GM04504 (cell line): ENCODE measurements at places on chromosomes 11 and 22.
A peak's percentile ranks its signal among the peaks of the same experiment; 100 is the strongest.

DNA sequence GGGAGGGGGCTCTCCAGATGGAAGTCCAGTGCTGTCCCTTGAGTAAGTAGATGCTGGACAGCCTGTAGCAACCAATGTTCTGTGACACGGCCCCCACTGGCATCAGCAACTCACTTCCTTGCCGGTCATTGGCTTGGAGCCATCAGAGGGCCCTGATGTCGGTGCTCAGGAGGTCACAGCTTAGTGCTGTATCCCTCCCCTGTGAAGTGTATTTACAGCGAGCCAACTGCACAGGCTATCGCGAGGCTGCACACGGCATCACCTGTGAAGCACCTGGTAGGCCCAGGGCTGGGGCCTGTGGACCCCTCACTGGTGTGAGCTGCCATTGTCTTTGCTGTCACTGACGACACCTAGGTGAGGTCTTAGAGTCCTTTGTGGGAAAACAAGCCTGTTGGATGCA lies 13.4 kb upstream of the ACR start:
- no peak for DNase-seq

- peak; percentile 54 for DNase-seq
These were observed 136.2 kb downstream of the ELP4 start for GRCh38 chr11:31645747-31646146.

GRCh38 chr11:61650781-61651571 lies 29.2 kb upstream of the DAGLA start:
- no peak for DNase-seq

GRCh38 chr22:21102659-21103267 lies 57.0 kb downstream of the LRRC74B start:
- no peak for DNase-seq

GRCh38 chr11:19279451-19279850 lies 38.7 kb upstream of the E2F8 start:
- no peak for DNase-seq

DNA sequence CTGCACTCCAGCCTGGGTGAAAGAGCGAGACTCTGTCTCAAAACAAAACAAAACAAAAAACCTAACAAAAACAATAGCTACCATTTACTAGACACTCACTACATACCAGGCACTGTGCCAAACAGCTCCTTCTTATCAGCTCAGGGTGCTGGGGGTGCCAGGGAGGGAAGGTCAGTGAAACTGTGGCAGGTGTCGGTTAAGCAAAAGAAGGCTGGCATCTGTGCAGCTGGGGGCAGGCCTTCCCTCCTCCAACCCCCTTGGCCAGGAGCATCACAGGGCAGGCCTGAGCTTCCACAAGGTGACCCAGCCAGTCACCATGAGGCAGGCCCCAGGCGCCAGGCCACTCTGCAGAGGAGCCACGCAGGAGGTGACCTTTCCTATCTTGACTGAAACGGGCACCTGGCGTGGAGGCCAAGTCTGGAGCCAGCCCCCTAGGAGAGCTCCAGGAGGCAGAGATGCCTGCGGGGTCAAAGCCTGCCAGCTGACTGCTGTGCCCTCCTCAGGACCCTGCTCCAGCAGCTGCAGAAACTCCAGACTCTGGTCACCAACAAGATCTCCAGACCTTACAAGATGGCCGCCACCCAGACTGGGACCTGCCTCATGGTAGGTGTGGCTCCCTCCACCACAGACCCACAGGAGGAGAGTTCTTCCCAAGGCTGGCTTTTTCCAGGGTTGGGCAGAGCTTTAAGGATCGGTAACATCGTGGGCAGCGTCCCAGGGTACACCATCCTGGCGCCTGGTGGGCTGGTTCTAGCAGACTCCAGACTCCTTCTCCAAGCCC lies 31.3 kb upstream of the DGKZ start:
- DNase-seq: no peak

- no peak for DNase-seq
These were observed 422 bp upstream of the LGR4 start for GRCh38 chr11:27473017-27473406.

GRCh38 chr11:6635082-6635932 lies 16.1 kb upstream of the TPP1 start:
- no peak for DNase-seq

DNA sequence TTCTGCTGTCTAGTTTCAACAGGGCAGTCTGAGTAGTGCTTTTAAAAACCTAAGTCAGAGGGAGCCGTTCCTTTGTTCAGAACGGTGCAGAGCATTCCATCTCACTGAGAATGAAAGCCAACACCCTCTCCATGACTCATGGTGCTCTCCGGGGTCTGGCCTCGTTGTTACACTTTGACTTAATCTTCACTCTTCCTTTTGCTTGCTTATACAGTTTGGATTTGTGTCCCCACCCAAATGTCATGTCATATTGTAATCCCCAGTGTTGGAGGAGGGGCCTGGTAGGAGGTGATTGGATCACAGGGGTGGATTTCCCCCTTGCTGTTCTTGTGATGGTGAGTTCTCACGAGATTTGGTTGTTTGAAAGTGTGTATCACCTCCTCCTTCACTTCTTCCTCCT lies 292.2 kb downstream of the ST3GAL4 start:
- peak; percentile 67 for DNase-seq

DNA sequence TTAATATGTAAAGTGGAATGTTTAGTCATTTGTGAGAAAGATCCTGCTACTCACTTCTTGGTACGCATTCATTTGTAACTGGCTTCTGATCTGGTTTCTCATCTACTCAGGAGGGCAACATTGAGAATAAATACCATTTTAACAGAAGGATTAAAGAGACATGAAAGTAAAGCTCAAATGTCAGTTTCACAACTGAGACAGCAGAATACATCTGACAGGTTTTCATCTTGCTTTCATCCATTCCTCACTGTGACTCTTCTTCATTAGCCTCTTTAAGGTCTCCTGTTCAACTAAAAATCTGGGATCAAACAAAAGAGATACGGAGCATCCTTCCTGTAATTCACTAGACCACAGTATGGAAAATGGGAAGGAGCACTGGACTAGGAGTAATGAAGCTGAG lies 31.4 kb upstream of the CCDC89 start:
- no peak for DNase-seq

DNA sequence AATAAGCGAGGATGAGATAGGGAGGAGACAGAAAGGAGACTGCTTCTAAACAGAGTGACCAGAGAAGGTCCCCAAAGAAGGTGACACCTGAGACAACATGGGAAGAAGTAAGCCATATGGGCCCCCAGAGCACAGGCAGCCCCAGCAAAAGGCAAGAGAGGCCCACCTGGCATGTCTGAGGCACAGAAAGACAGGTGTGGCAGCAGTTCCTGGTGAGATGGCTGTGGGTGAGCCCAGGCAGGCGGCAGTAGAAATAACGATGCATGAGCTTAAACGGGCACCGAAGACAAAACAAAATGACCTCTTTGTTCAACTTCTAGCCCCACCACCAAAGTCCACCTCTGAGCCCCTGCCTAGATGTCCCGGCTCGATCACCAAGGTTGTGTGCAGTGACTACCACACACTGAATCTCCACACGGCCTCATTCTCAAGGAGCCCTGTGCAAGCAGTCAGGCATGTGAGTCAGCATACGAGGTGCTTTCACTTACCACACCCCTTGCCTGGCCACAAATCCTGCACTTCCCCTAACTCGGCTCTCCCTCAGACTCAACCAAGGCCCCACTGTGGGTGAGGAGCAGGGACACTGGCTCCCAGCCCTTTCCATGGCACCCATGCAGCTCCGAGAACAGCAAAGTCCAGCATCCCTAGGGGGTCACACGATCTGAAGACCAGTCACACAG lies 77.6 kb downstream of the PACSIN2 start:
- no peak for DNase-seq

DNA sequence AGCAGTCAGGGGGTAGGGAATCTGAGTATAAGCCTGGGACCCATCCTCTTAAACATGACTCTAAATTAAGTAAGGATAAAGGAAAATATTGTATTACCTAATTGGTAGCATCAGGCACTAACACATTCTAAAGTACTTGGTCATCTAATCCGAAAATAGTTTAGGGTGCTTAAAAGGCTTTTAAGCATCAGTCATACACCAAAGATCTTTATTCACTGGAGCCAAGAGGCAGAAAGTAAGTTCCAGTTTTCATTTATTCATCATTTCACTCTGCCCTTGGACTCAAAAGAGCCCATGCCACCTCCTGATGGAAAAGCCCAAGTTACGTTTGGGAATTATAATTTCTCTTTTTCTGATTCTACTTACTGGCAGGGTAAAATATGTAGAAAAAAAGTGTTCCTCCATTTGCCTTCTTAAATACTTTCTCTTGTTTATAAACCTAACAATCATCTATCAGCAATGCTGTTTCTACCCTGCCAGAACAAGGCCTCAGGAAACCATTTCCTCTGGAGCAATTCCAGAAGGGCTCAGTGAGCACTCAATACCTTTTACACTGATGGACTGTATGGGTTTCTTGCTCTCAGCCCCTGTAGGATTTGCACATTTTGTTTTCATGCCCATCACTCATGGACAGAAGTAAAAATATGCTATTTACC lies 120.1 kb upstream of the SLC5A12 start:
- peak; percentile 39 for DNase-seq

- no peak for DNase-seq
These were observed 108.0 kb downstream of the SLC1A2 start for GRCh38 chr11:35311331-35311730.

DNA sequence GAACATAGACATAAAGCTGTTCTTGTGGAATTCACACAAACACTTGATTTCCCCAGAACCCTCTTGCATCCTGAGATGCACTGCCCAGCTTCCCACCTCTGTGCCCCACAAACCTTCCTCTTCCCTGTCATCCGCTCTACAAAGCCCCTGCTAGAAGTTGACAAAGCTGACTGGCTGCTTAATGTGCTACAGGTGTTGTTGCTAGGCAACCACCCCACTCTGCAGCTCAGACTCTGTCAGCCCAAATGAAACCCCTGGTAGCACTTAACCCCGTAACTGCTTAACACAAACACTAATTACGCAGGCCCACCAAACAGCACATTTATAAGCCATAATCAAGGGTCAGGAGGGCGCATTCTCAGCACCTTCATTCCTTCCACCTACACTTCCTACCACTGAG lies 172.0 kb upstream of the CADM1 start:
- no peak for DNase-seq

- DNase-seq: no peak
These were observed 19.4 kb downstream of the IRF7 start for GRCh38 chr11:596374-596773.

- DNase-seq: no peak
These were observed 22.3 kb upstream of the OR5B21 start for GRCh38 chr11:58530236-58530635.

DNA sequence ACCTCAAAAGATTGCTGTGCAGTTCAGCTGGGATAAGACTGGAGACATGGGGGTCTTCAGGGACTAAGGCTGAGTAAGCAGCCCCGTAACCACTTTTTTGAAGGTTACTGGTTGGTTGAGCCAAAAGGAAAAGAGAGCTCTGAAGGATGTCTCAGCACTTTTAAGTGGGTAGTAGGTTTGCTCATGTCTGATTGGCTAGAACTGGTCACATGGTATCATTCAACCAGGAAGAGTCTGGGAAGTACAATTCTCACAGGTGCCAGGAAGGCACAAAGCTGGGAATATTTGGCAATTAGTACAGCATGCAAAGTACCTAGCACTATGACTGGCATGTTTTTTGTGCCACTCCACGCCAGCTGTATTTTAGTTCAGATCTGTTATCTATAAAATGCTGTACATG lies 58.1 kb downstream of the SNX19 start:
- DNase-seq: no peak
